ENCODE measurements at places on chromosomes 2 and 18. TPM values are rescaled to one million over a fixed set of nuclear protein-coding genes. Genes with fewer than 3 reads are reported as not detected.

Gene LYPD6B
- total RNA-seq = 13.8 TPM

Gene HK2
- total RNA-seq = 3.4 TPM

Gene CCDC148
- total RNA-seq = 15.7 TPM

Gene KHK
- total RNA-seq = 6.9 TPM

Gene AQP12A
- total RNA-seq = not detected

Gene RPE
- total RNA-seq = 106 TPM

Gene GIGYF2
- 172 TPM for total RNA-seq

Gene LGALSL
- total RNA-seq = 31.6 TPM

Gene CCBE1
- total RNA-seq = 57.6 TPM

Gene APLF
- 7.2 TPM for total RNA-seq

Gene KLHL14
- total RNA-seq = 33.8 TPM

Gene LANCL1
- 85.1 TPM for total RNA-seq

Gene SGPP2
- total RNA-seq = 1.3 TPM

Gene APCDD1
- total RNA-seq = 18.8 TPM

Gene BCL11A
- total RNA-seq = 313 TPM

Gene UGT1A10
- not detected for total RNA-seq

Gene PLA2R1
- 2.2 TPM for total RNA-seq

Gene GPR35
- 2.5 TPM for total RNA-seq

Gene ACMSD
- not detected for total RNA-seq

Gene WNT6
- not detected for total RNA-seq

Gene FAM161A
- 29.1 TPM for total RNA-seq

Gene MDH1B
- 4.7 TPM for total RNA-seq

Gene ZNF385B
- 18.2 TPM for total RNA-seq

Gene OSR1
- 0.31 TPM for total RNA-seq

Gene AMMECR1L
- 15.3 TPM for total RNA-seq

Measured in parietal lobe (tissue), 2 donors.